ENCODE measurements at places on chromosomes 6 and 20. TPM values are rescaled to one million over a fixed set of nuclear protein-coding genes. Genes with fewer than 3 reads are reported as not detected.

DNA sequence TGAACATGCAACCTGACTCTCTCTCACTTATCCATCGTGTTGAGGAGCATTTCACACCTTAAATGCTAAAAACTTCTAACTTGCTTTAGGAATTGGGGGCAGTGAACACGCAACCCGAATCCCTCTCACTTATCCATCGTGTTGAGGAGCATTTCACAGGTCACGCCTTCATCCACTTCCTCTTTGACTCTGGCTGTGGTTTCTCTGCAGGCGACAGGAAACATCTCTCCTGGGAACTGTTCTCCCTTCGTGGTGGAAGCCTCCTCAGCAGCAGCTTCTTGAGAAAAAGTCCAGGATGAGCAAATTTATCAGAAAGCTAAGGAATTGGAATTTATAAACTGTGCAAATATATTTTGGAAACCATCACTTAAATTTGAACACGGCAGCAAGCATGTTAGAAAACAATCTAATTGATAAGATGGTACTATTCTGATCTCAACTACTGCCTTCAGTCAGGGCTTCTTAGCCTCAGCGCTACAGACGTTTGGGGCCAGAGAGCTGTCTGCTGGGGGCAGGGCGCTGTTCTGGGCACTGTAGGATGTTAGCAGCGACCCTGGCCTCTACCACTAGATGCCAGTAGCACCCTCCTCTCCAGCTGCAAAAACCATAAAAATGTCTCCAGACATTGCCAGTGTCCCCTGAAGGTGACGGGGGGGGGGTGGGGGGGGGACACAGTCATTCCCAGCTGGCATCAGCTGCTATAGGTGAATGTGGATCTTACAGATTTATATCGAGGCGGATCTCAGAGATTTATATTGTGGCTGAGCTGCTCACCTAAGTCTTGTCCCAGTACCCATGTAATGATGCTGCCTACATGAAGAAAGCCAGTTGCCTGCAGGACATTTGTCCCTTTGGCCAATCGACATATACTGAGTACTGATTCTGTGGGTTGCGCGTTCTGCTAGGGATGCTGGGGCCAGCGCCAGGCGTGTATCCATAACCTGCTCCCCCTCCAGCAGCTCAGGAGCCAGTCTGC is 26.2 kb downstream of the CTCFL start:
- peak; percentile 40 for DNase-seq

DNA sequence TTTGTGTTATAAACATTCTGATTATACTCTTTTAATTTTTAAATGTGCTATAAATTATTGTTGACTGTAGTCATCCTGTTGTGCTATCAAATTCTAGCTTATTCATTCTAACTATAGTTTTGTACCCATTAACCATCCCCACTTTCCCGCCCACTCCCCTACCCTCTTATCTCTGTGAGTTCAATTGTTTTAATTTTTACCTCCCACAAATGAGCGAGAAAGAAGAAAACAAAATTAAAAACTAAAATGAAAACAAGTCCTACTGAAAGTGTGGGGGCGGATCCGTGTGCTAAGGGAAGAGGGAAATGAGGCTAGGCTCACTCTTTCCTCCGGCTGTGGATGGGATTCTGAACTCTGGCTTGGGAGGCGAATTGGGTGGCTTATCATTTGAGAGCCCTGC is 6.6 kb upstream of the ZNF831 start:
- DNase-seq: no peak

DNA sequence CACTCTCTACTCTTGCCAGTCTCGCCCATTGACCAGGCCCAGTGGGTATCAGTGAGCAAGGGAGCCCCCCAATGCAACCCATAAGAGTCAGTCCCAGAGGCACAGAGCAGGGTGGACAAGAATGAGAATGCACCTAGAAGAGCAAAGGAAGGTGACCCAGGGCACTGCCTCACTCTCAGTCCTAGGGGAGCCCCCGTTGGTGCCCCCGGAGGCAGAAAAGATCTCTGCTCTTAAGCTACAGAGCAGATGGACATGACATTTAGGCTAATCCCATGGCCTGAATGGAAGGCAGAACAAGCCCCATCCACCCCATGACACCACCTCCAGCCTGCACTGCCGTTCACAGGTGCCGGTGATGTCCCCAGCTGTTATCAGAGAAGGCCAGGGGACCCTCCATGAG is 50.7 kb upstream of the PLEKHG1 start:
- no peak for DNase-seq

DNA sequence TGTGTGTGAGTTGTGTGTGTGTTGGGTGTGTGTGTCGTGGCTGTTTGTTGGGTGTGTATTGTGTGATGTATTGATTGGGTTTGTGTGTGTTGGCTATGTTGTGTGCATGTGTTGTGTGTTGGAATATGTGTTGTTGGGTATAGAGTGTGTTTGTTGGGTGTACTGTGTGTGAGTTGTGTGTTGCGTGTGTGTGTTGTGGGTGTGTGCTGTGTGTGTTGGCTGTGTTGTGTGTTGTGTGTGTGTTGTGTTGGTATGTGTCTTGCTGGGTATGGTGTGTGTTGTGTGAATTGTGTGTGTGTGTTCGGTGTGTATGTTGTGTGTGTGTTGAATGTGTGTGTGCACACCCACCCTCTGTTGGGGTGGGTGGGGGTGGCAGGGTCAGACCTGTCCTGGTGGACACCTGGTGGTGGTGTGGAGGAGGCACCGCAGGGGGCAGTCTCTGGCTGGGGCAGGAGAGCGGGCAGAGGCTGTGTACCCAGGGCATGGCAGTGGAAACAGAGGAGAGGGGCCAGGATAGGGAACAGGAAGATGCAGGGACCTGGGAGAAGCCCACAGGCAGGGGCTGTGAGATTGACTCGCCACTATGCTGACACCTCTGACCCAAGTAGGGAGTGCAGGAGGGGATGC is 25.5 kb upstream of the PXDC1 start:
- peak; percentile 51 for DNase-seq

GRCh38 chr6:75759207-75759606 is 10.2 kb downstream of the MYO6 start:
- DNase-seq: no peak

DNA sequence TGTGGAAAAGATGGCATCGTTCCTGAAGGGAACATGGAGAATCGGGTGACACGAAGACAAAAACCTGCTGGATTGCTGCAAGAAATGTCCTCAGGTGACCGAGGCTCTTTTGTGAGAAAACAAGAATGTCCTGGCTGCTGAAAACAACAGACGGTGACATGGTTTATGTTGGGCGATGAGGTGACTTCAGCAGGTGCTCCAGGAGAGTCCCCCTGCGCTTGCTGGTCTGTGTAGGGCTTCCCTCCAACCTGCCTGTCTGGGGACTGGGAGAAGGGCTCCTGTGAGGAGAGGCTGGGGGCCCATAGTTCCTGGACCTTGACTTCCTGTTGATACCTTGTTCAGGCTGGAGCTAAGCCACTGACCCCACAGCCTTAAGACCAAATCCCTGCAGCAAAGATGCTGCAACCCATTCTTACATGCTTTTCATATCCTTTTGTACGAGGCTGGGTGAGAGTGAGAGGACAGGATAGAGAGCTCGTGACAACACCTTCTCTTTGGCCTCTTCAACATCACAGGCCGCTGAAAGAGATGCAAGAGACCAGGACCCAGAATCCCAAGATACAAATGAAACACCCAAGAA is 134.8 kb downstream of the CD83 start:
- DNase-seq: no peak

DNA sequence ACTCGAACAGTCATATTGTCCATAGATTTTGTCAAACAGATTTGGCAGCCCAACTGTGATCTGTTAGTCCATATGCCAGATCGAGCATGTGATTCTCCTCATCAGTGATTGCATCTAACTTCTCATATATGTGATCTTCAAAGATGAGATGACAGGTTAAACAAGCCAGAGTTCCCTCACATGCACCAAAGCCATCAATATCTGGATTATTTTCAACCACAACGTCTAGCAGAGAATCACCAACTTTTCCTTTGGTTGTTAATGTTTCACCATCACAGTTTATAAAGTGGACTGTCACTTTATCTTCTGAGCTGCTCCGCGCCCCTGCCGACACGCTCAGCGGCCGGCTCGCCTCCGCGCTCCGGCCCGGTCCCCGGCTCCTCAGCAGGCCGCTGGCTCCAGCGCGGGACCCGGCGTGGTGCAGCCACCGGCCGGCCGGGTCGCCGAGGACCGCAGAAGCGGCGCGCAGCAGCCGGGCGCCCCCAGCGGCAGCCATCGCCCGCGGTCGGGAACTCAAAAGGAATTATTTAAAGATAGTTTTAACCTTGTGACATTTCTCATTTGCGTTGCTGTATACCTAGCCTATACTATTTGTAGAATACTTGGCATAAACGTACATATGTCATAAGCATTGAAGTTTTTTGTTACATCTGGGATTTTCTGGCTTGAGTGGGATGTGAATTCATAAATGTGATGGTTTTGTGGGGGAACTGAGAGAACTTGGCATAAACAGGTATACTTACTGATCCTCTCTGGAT is 40.1 kb upstream of the DYNLRB1 start:
- peak; percentile 40 for DNase-seq

DNA sequence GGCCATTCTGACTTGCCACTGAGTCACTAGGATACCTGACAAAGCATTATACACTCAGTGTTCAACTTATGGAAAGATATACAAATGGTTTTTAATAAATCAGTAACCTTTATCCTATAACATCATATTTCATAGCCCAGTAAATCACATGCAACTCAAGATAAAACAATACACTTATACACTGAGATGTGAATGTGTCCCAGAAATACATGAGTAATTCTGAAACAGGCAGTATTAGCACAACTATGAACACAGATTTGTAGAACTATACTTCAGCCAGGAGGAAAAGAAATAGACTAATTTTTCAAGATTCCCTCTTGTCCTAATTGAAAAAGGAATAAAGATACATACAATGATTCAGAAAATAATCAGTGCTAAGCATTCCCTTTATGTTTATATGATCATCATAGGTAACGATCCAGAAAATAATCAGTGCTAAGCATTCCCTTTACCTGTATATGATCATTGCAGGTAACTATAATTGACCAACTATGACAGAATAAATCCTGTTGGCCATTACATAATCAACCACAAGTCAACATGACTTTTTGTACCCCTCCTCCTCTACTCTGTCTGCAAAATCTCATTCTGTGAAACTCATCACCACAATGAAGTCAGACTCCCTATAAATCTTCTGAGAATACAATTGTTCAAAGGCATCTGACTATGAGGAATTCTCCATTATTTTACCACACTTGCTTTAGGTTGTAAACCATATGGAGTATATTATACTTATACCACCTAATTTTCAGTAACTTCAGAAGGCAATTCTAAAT is 30.3 kb downstream of the HACE1 start:
- no peak for DNase-seq

DNA sequence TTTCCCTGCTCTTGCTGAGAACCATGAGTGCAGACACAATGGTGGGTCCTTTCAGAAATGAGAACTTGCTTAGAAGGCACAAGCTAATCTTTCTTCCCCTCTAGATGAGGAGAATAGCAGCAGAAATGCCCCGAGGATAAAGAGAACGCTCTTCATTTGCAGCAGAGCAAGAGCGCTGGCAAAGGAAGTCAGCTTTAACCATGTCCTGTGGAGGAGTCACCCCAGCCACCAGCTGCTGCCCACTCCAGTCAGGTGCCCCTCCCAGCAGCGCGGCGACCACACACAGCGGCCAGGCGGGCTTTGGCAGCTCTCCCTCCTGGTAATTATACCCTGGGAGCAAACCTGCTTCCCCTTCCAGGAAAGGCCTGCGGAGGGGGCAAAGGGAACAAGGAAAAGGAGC is 42.4 kb upstream of the EMILIN3 start:
- no peak for DNase-seq

DNA sequence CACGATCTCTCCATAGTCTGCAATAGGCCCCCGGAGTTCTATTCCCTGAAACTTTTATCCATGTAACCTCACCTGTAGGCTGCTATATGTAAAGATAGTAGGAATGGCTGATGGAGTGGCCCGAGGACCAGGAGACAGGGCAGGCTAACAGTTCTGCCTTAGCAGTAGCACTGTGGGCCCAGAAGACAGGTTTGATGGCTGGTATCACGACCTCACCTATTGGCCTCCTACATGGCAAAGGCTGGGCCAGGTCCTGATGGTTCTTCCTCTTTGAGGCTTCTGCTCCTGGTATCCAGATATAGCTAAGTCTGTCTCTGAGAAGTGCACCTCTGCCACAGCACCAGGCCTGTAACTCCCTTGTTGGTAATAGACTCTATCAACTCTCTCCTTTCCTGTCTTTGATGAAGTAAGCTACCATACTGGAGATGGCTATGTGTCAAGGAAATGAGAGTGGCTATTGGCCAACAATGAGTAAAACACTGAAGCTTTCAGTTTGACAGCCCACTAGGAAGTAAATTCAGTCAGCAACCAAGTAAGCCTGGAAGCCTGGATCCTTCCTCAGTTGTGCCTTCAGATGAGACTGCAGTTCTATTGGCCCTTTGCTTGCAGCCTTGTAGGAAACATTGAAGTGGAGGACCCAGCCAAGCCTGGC is 5.7 kb downstream of the SPEF1 start:
- DNase-seq: no peak

DNA sequence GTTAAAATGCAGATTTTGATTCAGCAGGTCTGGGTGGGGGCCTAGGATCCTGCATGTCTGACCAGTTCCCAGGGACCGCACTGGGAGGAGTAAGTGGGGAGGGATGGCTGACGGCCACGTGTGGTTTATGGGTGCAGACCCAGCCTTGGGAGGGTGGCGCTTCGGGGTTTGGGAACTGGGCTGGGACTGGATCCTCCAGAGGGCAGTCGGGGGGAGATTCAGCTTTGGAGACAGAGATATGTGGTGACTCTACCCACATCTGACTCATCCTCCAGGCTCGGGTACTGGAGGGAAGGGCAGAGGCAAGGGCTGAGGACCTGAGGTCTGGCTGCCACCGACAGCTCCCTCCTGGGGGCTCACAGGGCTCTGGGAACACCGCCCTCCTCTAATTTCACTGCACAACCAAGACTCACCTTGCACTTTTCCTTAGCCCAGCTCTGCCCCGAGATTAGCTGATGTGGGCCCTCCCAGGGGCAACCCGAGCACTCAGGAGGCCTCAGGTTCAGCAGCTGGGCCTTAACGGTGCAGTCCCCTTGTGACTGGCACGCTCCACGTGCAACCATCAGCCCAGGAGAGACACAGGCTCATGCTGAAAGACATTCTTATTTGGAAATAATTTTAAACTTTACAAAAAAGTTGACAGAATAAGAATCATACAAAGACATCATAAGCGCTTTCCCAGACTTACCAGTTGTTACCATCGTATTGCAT is 172.8 kb upstream of the PMEPA1 start:
- DNase-seq: peak; percentile 70

DNA sequence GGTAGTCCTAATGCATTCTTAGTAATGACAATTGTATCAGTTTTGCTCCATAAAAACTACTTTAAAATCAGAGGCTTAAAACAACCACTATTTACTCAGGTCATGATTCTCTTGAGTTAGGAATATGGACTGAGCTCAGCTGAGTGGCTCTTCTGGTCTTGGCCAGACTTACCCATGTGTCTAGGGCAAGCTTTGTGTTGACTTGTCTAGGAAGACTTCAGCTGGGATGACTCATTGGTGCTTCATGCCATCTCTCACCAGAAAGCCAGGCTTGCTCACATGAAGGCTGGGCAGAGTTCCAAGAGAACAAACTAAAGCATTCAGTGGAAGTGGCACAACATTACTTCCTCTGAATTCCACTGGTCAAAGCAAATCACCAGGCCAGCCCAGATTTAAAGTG is 155.3 kb downstream of the DHX35 start:
- peak; percentile 21 for DNase-seq

Gene CTCFL
- 0.03 TPM for polyA plus RNA-seq

Gene ANGPT4
- 0.03 TPM for polyA plus RNA-seq

Gene TCP11
- not detected for polyA plus RNA-seq

Gene CCN5
- 11.1 TPM for polyA plus RNA-seq

Gene VSX1
- polyA plus RNA-seq: 1.2 TPM

Gene TRIM40
- polyA plus RNA-seq: 0.05 TPM

Gene SLC22A7
- polyA plus RNA-seq: not detected

Gene DEFB112
- not detected for polyA plus RNA-seq

Gene GLP1R
- polyA plus RNA-seq: not detected

All from A549 (cell line).